ENCODE measurements at places on chromosomes 1 and 21. TPM values are rescaled to one million over a fixed set of nuclear protein-coding genes. Genes with fewer than 3 reads are reported as not detected.

PRAMEF8 gene
- not detected for total RNA-seq

GPR89A gene
- total RNA-seq, result 28.7 TPM

HTR6 gene
- total RNA-seq, result not detected

IQGAP3 gene
- 32.7 TPM for total RNA-seq

GSTM1 gene
- 13.7 TPM for total RNA-seq

OPRD1 gene
- not detected for total RNA-seq

LRRC40 gene
- 18.7 TPM for total RNA-seq

SELP gene
- not detected for total RNA-seq

MXRA8 gene
- 243 TPM for total RNA-seq

S100A7 gene
- not detected for total RNA-seq

RIT1 gene
- 16.0 TPM for total RNA-seq

PCSK9 gene
- 4.4 TPM for total RNA-seq
